Ovary (tissue), 10 donors: ENCODE measurements at places on chromosomes 2 and 18. TPM values are rescaled to one million over a fixed set of nuclear protein-coding genes. Genes with fewer than 3 reads are reported as not detected.

GRCh38 chr18:4246374-4246773 lies 208.7 kb downstream of the DLGAP1 start:
- H3K27ac ChIP-seq = no peak overlapping the region
- no peak for DNase-seq
- no peaks in the 10 kb centered on the region for H3K27me3 ChIP-seq
- H3K4me1 ChIP-seq = no peaks in the 10 kb centered on the region

DNA sequence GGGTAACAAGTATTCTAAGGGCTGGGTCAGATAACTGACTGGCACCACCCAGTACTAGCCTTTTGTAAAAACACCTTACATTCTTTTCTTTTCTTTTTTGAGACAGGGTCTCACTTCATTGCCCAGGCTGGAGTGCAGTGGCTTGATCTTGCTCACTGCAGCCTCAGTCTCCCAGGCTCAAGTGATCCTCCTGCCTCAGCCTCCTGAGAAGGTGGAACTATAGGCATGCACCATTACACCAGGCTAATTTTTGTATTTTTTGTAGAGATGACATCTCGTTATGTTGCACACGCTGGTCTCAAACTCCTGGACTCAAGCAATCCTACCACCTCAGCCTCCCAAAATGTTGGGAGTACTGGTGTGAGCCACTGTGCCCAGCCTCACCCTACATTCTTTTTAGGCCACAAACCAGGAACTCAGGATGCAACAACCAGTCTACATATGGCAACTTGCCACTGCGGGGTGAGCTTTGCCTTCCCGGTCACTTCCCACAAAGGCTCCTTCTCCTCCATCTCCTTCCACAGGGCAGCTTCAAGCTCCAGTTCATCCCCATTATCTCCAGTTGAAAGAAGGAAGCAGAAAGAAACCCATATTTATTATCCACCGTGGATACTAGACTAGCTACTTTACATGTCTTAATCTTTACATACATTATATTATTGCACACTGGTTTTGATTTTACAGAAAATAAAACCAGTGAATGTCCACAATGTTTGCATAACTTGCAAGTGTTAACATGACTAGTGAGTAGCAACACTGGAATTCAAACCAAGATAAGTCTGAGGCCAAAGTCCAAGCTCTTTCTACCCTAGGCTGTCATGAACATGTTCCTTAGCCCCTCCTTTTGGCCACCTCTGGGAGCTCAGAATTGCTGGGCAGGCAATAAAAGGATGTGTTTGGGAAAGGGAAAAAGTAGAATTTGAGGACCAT lies 23.7 kb upstream of the AP1S3 start:
- no peak overlapping the region for H3K27ac ChIP-seq
- no peaks in the 10 kb centered on the region for H3K27me3 ChIP-seq
- no peaks in the 10 kb centered on the region for H3K4me1 ChIP-seq
- no peaks in the 10 kb centered on the region for H3K36me3 ChIP-seq
- no peak overlapping the region for H3K4me3 ChIP-seq
- no peak for DNase-seq

DNA sequence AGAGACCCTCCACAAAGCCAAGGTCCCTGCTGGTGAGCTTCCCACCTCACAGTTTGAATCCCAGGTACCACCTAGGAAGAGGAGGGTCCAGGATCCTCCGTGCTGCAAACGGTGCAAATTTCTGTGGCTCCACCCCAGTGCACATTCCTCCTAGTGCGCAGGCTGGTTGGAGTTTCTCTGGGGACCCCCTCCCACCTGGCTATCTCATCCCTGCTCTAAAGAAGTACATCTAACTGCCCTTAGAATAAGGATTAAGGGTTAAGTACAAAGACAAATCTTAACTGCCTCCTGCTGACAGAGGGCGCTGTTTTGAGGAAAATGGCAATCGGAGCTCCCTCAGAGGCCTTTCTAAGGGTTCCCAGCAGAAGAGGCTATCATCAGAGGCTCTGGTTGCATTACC lies 109.6 kb upstream of the FSIP2 start:
- H3K4me1 ChIP-seq = no peaks in the 10 kb centered on the region
- H3K36me3 ChIP-seq = no peaks in the 10 kb centered on the region
- H3K27ac ChIP-seq = no peak overlapping the region
- no peak overlapping the region for H3K4me3 ChIP-seq
- H3K27me3 ChIP-seq = no peaks in the 10 kb centered on the region

GRCh38 chr2:180195847-180196246 lies 188.8 kb upstream of the CWC22 start:
- H3K27ac ChIP-seq = no peak overlapping the region
- H3K4me3 ChIP-seq = no peak overlapping the region
- DNase-seq = no peak

The SELENOI gene
- 16.4 TPM for total RNA-seq

DNA sequence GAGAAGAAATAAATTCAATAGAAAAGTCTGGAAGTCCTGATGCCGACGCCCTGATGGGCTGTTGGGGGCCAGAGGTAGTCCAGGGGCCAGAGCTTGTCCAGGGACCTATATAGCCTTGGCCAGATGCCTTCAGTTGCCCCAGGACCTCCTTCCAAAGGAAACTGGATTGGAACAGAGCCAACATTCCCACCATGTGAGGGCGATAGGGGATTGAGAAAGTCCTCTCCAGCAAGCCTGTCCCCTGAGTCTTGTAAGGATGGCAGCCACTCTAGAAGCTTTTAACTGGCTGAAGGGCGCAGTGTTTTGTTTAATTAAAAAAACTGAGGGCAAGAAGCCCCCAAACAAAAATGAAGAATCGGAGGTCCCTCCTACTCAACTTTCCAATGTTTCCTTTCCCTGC lies 54.9 kb upstream of the CDCA7 start:
- H3K36me3 ChIP-seq = no peaks in the 10 kb centered on the region
- H3K27me3 ChIP-seq = no peaks in the 10 kb centered on the region
- DNase-seq = no peak
- H3K4me3 ChIP-seq = no peak overlapping the region

GRCh38 chr2:234761910-234762309 lies 189.9 kb upstream of the SH3BP4 start:
- no peak overlapping the region for H3K27ac ChIP-seq
- DNase-seq = no peak
- H3K4me3 ChIP-seq = no peak overlapping the region
- no peaks in the 10 kb centered on the region for H3K4me1 ChIP-seq
- H3K27me3 ChIP-seq = no peaks in the 10 kb centered on the region

DNA sequence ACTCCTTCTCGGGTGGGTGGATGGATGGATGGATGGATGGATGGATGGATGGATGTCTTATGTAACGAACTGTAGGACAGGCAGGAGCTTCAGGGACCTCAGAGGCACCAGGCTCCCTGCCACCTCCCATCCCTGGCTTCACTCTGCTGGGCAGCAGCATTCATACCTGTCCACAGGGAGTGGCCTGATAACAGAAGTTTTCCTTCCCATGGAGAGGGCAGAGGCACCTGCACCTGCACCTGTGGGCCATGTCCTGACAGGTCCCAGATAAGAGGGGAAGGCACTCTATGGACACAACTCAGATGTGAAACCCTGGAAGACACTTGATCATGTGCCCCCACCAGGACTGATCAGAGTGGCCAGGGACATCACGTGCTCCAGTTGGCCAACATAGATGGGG lies 142.3 kb downstream of the GBX2 start:
- H3K27me3 ChIP-seq = no peaks in the 10 kb centered on the region
- DNase-seq = no peak
- no peak overlapping the region for H3K27ac ChIP-seq
- H3K4me1 ChIP-seq = no peaks in the 10 kb centered on the region
- no peaks in the 10 kb centered on the region for H3K36me3 ChIP-seq
- H3K4me3 ChIP-seq = no peak overlapping the region

GRCh38 chr18:49751427-49752094 lies 61.8 kb downstream of the ACAA2 start:
- H3K4me3 ChIP-seq = no peak overlapping the region
- no peaks in the 10 kb centered on the region for H3K36me3 ChIP-seq
- DNase-seq = no peak
- H3K27me3 ChIP-seq = no peaks in the 10 kb centered on the region
- no peaks in the 10 kb centered on the region for H3K4me1 ChIP-seq
- H3K27ac ChIP-seq = no peak overlapping the region

GRCh38 chr2:56613254-56613653 lies 429.5 kb downstream of the CCDC85A start:
- no peak for DNase-seq
- no peak overlapping the region for H3K27ac ChIP-seq
- H3K4me1 ChIP-seq = no peaks in the 10 kb centered on the region
- no peaks in the 10 kb centered on the region for H3K36me3 ChIP-seq
- no peaks in the 10 kb centered on the region for H3K27me3 ChIP-seq

DNA sequence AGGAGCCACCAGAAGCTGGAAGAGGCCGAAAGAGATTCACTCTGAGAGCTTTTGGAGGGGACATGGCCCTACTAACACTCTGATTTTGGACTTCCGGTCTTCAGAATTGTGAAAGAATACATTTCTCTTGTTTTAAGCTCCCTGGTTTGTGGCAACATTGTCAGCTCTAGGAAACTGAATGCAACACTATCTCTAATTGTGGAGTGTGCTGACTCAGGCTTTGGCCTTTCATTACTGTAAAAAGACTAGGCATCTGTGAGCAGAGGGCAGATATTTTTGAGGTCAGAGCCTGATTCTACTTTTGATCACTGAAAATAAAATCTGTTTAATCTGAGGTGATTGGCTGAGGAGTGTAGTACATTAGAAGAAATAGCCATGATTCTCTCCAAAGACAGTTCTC lies 185.4 kb upstream of the FAM98A start:
- no peak overlapping the region for H3K4me3 ChIP-seq
- DNase-seq = no peak
- no peaks in the 10 kb centered on the region for H3K36me3 ChIP-seq
- no peaks in the 10 kb centered on the region for H3K4me1 ChIP-seq
- no peak overlapping the region for H3K27ac ChIP-seq

DNA sequence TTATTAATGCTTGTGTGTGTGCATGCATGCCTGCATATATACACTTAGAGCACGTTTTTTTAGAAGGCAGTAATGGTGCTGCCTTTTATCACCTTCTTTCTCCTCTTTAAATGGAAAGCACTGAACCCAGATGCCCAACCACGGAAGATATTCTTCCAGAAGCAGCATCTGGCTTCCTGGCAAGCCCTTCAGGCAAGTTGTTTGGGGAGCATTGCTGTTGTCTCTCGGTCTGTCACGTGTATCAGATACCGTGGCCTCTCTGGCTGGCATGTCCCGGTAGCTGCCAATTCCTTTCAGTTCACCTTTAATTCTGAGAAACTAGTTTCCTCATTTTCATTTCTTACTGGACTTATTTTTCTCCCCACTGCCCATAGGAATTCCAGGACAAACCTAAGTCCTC lies 587.8 kb downstream of the ARHGAP15 start:
- no peaks in the 10 kb centered on the region for H3K36me3 ChIP-seq
- H3K27ac ChIP-seq = peak overlapping the region; percentile 28
- DNase-seq = no peak
- no peaks in the 10 kb centered on the region for H3K27me3 ChIP-seq
- no peak overlapping the region for H3K4me3 ChIP-seq

The REG3A gene
- total RNA-seq = 0.41 TPM

GRCh38 chr2:51071191-51071590 lies 39.3 kb upstream of the NRXN1 start:
- H3K4me1 ChIP-seq = no peaks in the 10 kb centered on the region
- H3K27me3 ChIP-seq = no peaks in the 10 kb centered on the region
- H3K36me3 ChIP-seq = no peaks in the 10 kb centered on the region
- H3K4me3 ChIP-seq = no peak overlapping the region

The RAMP1 gene
- total RNA-seq = 62.5 TPM

- no peaks in the 10 kb centered on the region for H3K27me3 ChIP-seq
- no peak overlapping the region for H3K27ac ChIP-seq
- H3K4me1 ChIP-seq = no peaks in the 10 kb centered on the region
- no peak for DNase-seq
Observed at GRCh38 chr18:10995550-10995949, 153.8 kb downstream of the PIEZO2 start.

The LRP2 gene
- total RNA-seq = 0.28 TPM

The CACNB4 gene
- 0.65 TPM for total RNA-seq

- H3K27me3 ChIP-seq = no peaks in the 10 kb centered on the region
- peaks cover 3% of the 10 kb centered on the region for H3K4me1 ChIP-seq
- H3K27ac ChIP-seq = peak overlapping the region; percentile 58
- no peak for DNase-seq
Observed at GRCh38 chr18:63322206-63322605, 2.6 kb upstream of the BCL2 start.

GRCh38 chr2:152051436-152051835 lies 47.4 kb downstream of the CACNB4 start:
- no peaks in the 10 kb centered on the region for H3K36me3 ChIP-seq
- no peak for DNase-seq
- no peak overlapping the region for H3K4me3 ChIP-seq
- H3K27ac ChIP-seq = no peak overlapping the region
- H3K4me1 ChIP-seq = no peaks in the 10 kb centered on the region
- no peaks in the 10 kb centered on the region for H3K27me3 ChIP-seq

- H3K4me3 ChIP-seq = no peak overlapping the region
- no peak overlapping the region for H3K27ac ChIP-seq
- peaks cover 3% of the 10 kb centered on the region for H3K4me1 ChIP-seq
- no peaks in the 10 kb centered on the region for H3K36me3 ChIP-seq
- no peak for DNase-seq
Observed at GRCh38 chr2:28435241-28435640, 42.6 kb downstream of the FOSL2 start.

DNA sequence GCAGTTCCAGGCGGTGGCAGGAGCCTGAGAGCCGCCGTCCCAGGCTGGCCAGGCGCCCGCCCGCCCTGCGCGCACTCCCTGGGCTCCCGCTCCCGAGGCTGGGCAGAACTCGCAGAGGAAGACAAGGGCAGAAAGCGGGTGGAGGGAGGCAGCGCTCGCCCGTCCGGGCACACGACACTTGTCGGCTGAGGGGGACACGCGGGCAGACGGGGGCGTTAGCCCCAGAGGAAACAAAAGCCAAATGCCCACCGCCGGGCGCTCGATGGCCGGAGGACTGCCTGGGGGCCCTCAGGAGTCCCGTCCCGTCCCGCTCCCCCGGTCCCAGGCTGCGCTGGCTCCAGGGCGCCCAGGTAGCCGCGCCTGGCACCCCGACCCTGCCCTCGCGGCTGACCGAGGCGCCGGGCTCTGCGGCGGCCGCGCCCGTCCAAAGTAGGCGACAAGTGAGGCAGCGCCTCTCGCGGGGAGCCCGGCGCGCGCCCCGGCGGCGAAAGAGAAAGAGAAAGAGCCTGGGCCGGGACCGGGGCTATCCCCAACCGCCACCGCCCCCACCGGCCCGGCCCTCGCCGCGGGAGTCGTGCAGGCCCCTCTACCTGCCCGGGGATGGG lies 491 bp downstream of the L3MBTL4 start:
- H3K36me3 ChIP-seq = no peaks in the 10 kb centered on the region
- no peaks in the 10 kb centered on the region for H3K27me3 ChIP-seq
- peaks cover 2% of the 10 kb centered on the region for H3K4me1 ChIP-seq
- H3K4me3 ChIP-seq = peak overlapping the region; percentile 81

The CRYGC gene
- total RNA-seq = not detected

GRCh38 chr2:96530474-96531357 lies 5.8 kb upstream of the ARID5A start:
- peaks cover 14% of the 10 kb centered on the region for H3K4me1 ChIP-seq
- peak overlapping the region; percentile 79 for H3K27ac ChIP-seq
- H3K27me3 ChIP-seq = no peaks in the 10 kb centered on the region
- no peak for DNase-seq
- H3K36me3 ChIP-seq = no peaks in the 10 kb centered on the region

The COL4A3 gene
- 0.47 TPM for total RNA-seq

- no peaks in the 10 kb centered on the region for H3K4me1 ChIP-seq
- H3K27me3 ChIP-seq = no peaks in the 10 kb centered on the region
- H3K36me3 ChIP-seq = no peaks in the 10 kb centered on the region
- DNase-seq = no peak
Observed at GRCh38 chr18:46155641-46156051, 51.5 kb downstream of the HAUS1 start.

The FAM161A gene
- 7.2 TPM for total RNA-seq

The CDH19 gene
- 0.18 TPM for total RNA-seq

GRCh38 chr2:45046786-45047185 lies 37.5 kb upstream of the SIX2 start:
- H3K27ac ChIP-seq = no peak overlapping the region
- no peak overlapping the region for H3K4me3 ChIP-seq
- no peaks in the 10 kb centered on the region for H3K4me1 ChIP-seq
- no peak for DNase-seq

The PNKD gene
- 48.1 TPM for total RNA-seq
